ENCODE measurements at places on chromosomes 7 and 10.
A peak's percentile ranks its signal among the peaks of the same experiment; 100 is the strongest.

DNA sequence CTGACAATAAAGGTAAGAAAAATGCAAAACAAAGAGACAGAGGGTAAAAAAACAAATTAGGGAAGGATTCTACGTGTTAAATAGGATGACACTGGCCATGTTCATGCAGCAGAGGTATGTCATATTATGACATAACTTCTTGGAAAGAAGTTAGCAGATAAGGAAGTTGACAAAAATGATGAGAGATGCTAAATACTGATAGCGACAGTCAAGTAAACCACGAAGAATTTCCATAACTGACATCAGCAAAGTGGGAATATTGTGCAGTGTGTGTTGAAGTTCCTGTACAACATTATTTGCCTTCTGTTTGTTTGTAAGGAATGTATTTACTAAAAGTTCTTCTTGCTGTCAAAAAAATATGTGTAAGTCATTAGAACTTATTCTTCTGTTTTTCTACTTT, 29.5 kb downstream of the MDH2 start:
- peak overlapping the region; percentile 14 for H3K27ac ChIP-seq
- peaks cover 25% of the 10 kb centered on the region for H3K4me1 ChIP-seq
- H3K27me3 ChIP-seq: no peaks in the 10 kb centered on the region
- DNase-seq: no peak
- no peaks in the 10 kb centered on the region for H3K36me3 ChIP-seq
- no peak overlapping the region for H3K4me3 ChIP-seq

DNA sequence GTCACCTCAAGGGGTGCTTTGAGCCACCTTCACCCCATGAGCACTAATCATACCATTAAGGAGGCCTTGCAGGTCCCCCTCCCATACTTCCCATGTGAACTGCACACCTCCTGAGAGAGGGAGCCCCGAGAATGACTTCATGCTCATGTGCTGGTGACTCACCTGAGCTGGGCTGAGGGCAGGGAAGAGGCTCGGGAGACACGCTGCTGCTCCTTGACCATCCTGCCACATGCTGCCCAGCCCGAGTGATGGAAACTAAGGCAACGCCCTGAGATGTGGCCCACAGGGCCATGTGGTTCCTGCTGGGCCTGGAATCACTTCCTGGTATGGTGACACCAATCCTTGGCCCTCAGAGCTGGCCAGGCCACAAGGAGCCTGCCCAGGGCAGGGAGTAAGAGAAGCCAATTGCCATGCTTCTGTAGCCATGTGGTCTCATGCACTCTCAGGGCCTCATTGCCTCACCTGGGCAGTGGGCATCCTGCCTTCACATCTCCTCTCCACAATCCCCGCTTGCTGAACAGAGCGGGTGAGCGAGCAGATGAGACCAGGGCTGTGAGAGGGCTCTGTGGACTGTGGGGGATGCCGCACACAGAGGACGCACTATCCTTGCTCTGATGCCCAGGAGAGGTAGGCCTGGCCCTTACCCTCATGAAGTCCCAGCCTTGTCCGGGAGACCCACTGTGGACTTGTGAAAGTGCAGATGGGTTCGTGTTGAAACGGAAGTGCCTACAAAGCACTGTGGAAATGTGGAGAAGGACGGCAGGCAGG, 18.3 kb upstream of the PPIF start:
- peaks cover 31% of the 10 kb centered on the region for H3K4me1 ChIP-seq
- no peak overlapping the region for H3K4me3 ChIP-seq
- no peak overlapping the region for H3K27ac ChIP-seq
- no peaks in the 10 kb centered on the region for H3K27me3 ChIP-seq
- DNase-seq: no peak

DNA sequence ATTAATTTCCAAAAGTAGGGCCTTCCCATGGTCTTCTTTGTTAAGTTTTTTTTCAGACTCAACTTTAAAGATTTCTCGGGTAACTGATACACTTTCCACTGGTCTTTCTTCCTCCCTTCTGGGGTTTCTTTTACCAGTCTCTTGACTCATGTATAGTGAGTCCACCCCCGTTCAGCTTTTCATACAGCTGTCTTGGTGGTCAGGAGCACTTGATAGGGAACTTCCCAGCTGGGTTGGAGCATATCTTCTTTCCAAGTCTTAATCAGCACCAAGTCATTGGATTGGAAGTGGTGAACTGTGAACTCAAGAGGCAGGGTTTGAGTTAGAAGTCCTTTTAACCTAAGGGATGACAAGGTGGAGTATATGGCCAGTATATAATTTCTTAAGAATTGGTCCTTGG, 29.2 kb upstream of the ELOVL3 start:
- no peaks in the 10 kb centered on the region for H3K27me3 ChIP-seq
- no peak overlapping the region for H3K4me3 ChIP-seq
- peaks cover 8% of the 10 kb centered on the region for H3K4me1 ChIP-seq
- no peak for DNase-seq
- peak overlapping the region; percentile 82 for H3K27ac ChIP-seq
- H3K36me3 ChIP-seq: no peaks in the 10 kb centered on the region

GRCh38 chr7:120332433-120332832, 59.5 kb downstream of the KCND2 start:
- DNase-seq: no peak
- H3K4me3 ChIP-seq: no peak overlapping the region
- no peak overlapping the region for H3K27ac ChIP-seq
- H3K36me3 ChIP-seq: no peaks in the 10 kb centered on the region

DNA sequence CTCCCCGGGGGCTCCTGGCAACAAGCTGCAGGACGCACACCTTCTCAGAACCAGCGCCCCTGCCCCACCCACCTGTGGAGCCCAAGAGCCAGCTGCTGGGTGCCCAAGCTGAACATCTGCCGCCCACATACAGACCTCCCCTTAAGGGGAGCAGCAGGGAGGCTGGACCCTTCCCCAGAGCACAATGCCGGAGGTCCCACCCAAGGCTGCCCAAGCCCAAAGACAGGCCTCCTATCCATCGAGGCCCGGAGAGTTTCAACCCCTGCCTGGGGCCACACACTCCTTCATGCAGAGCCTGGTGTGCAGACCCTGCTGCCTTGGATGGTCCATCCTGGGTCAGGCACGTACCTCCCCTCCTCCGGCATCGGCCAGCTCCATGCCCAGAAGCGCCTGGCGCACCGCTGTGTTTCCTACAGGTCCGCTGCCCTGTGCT, 48.7 kb downstream of the VIPR2 start:
- no peaks in the 10 kb centered on the region for H3K27me3 ChIP-seq
- DNase-seq: no peak
- no peak overlapping the region for H3K27ac ChIP-seq

DNA sequence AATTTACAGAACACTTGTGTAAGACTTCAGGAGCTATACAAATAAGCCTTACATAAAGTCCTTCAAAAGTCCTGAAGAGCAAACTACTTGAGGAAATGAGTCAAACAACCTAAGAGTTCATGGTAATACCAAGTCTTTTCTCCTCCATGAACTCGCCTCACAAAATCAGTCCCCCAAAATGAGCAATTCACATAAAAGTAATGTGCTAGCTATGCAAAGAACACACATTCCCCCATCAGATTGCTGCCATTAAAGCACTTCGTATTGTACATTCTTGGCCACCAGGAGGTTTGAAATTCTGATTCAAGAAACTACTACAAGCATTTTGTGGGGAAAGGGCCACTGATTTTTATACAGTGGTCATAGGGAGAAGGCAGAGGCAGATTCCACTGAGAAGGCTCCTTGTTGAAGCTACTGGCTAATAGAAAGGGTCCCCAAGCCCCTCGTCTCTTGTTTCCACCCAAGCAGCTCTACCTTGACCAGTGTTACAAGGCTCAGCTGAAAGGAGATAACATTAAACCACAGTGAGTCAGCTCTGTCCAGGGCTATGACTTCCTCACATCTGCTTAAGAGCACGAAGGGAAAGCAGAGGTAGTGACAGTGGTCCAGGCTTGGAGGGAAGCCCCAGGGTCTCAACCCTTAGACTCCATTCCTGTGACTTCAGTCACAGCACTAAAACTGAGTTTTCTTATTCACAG, 115.2 kb upstream of the CDK1 start:
- DNase-seq: no peak
- H3K27ac ChIP-seq: no peak overlapping the region
- H3K27me3 ChIP-seq: no peaks in the 10 kb centered on the region
- H3K4me1 ChIP-seq: peaks cover 12% of the 10 kb centered on the region
- H3K4me3 ChIP-seq: no peak overlapping the region
- H3K36me3 ChIP-seq: no peaks in the 10 kb centered on the region

DNA sequence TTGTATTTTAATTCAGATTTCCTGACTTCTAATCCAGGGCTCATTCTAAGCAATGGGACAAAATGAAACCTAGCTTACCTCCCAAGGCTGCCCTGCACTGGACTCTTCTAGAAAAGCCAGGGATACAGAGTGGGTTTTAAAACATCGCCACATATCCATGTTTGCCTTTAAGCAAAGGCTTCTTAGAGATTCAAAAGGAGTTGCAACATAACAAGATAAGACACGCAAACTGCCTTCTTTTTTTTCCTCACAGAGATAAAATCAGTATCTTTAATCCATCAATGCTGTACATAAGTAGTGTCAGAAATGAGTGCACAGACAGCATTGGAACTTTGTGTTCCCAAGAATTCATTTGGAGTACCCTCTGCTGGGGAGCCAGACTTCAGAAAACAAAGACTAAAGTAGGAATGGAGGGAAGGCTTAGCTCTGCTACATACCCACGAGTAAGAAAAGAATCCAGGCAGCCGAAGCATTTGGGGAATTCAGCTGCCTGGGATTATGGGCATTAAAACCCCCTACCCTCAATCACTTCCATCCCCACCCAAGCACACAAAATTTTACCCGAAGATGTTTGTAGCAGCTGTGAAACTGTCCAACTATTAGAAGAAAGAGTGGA, 427.8 kb downstream of the ARL4A start:
- H3K4me3 ChIP-seq: no peak overlapping the region
- H3K36me3 ChIP-seq: no peaks in the 10 kb centered on the region
- DNase-seq: no peak
- no peak overlapping the region for H3K27ac ChIP-seq
- H3K27me3 ChIP-seq: peaks cover 3% of the 10 kb centered on the region

DNA sequence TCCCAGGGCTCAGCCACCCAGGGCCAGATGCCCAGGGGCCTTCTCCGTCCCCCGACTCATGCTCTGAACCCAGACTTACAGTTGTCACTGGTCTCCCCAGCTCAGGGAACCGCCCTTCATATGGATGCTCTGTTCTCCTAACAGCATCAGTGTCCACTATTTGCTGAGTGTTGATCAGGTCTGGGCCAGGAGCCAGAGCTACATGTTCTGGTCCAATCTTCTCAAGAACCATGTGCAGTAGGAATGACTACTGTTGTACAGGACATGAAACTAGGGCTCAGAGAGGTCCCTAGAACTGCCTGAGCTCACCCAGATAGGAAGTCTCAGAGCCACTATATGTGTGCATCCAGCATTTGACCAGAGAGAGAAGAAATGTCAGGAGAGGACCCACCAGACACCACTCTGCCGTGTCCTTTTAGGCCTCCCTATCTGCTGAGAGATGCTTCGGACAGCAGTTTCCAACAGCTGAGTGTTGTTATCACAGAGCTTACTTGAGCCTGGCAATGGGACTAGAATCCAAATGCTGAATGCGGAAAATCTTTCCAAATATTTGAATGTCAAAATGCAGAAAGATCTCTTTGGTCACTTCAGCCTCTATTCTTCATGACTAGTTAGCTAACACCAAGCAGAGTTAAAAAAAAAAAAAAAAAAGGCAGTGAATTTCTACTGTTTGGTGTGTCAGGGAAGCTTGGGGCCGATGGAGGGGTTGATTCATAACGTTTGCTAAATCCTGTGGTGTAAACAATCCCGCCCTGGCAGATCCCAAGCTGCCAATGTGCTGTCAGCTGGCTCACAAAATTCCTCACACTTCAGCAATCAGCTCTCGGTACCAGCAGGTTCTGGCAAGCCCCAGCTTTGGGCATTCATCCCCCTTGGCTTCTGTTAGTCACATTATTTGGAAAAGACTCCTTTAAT, 246.1 kb downstream of the TNS3 start:
- H3K4me1 ChIP-seq: no peaks in the 10 kb centered on the region
- no peaks in the 10 kb centered on the region for H3K36me3 ChIP-seq
- no peak overlapping the region for H3K4me3 ChIP-seq
- H3K27me3 ChIP-seq: no peaks in the 10 kb centered on the region
- no peak for DNase-seq

GRCh38 chr10:5555021-5555510, 30.3 kb downstream of the CALML3 start:
- peaks cover 29% of the 10 kb centered on the region for H3K4me1 ChIP-seq
- DNase-seq: no peak
- H3K4me3 ChIP-seq: no peak overlapping the region
- H3K27ac ChIP-seq: no peak overlapping the region

GRCh38 chr10:98101366-98101765, 33.1 kb upstream of the R3HCC1L start:
- no peak for DNase-seq
- no peaks in the 10 kb centered on the region for H3K36me3 ChIP-seq
- no peak overlapping the region for H3K4me3 ChIP-seq
- H3K27ac ChIP-seq: no peak overlapping the region

- DNase-seq: no peak
- peaks cover 12% of the 10 kb centered on the region for H3K36me3 ChIP-seq
- H3K4me3 ChIP-seq: no peak overlapping the region
- peaks cover 2% of the 10 kb centered on the region for H3K27me3 ChIP-seq
- no peak overlapping the region for H3K27ac ChIP-seq
- H3K4me1 ChIP-seq: peaks cover 15% of the 10 kb centered on the region
These were observed 4.6 kb downstream of the LANCL2 start for GRCh38 chr7:55369427-55370400.

DNA sequence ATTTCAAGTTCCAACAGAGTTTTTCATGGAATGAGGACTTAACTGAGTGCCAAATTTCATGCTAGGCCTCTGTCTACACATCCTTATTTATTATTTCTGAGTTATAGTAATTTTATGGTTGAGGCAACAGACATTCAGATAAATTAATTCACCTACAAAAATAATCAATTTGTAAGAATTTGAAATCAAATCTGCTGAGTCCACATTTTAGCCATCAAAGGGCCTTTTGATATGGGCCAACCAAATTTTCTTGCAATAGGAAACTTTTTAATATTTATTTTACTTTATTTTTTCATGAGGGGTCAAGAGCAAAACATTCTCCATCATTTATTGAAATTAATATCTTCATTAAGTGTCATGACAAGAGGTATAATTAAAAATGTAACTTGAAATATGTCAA, 875.5 kb downstream of the NRG3 start:
- no peak overlapping the region for H3K27ac ChIP-seq
- no peaks in the 10 kb centered on the region for H3K36me3 ChIP-seq
- DNase-seq: no peak
- H3K4me3 ChIP-seq: no peak overlapping the region
- H3K4me1 ChIP-seq: no peaks in the 10 kb centered on the region
- no peaks in the 10 kb centered on the region for H3K27me3 ChIP-seq

GRCh38 chr10:86969421-86970041, 1.2 kb downstream of the ADIRF start:
- peaks cover 22% of the 10 kb centered on the region for H3K4me1 ChIP-seq
- H3K27ac ChIP-seq: no peak overlapping the region
- no peaks in the 10 kb centered on the region for H3K36me3 ChIP-seq
- H3K4me3 ChIP-seq: no peak overlapping the region
- DNase-seq: no peak

GRCh38 chr10:112140110-112140970, 43.2 kb downstream of the GPAM start:
- peaks cover 2% of the 10 kb centered on the region for H3K27me3 ChIP-seq
- H3K4me1 ChIP-seq: no peaks in the 10 kb centered on the region
- no peak overlapping the region for H3K4me3 ChIP-seq
- no peaks in the 10 kb centered on the region for H3K36me3 ChIP-seq
- no peak overlapping the region for H3K27ac ChIP-seq
- peak; percentile 65 for DNase-seq

GRCh38 chr7:29005829-29006228, 47.7 kb upstream of the TRIL start:
- no peak for DNase-seq
- H3K4me1 ChIP-seq: no peaks in the 10 kb centered on the region
- no peak overlapping the region for H3K4me3 ChIP-seq
- H3K36me3 ChIP-seq: no peaks in the 10 kb centered on the region
- H3K27ac ChIP-seq: no peak overlapping the region

All from activated T-helper 2 cell treated with anti-CD3 and anti-CD28 coated beads, Interferon-gamma antibody, Interleukin-2, Interleukin-4, amounts not matched to agents 10 μg/mL and 5 μg/mL and 100 μg/mL, durations not matched to agents 14 hours and 24 hours and 36 hours (primary cell).